ENCODE measurements at places on chromosomes 1 and 21.
A peak's percentile ranks its signal among the peaks of the same experiment; 100 is the strongest.

GRCh38 chr1:180542113-180542837 is 16.5 kb upstream of the OVAAL start:
- DNase-seq = no peak

DNA sequence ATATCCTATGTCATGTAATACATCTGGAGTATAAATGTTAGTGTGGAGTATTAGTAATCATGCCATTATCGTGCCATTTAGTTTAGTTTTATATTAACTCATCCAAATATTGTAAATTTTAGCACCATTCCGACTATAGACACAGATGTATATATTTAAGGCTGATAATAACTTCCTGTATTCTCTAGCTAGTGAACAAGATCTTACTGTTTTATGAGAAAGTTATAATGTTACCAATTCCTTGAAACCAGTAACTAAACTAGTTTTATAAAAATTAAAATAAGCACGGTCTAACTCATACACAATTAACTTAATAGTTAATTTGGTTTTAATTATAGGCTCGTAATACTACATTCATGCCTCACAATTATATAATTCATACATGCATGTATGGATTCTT is 808.6 kb downstream of the USP25 start:
- no peak for DNase-seq

DNA sequence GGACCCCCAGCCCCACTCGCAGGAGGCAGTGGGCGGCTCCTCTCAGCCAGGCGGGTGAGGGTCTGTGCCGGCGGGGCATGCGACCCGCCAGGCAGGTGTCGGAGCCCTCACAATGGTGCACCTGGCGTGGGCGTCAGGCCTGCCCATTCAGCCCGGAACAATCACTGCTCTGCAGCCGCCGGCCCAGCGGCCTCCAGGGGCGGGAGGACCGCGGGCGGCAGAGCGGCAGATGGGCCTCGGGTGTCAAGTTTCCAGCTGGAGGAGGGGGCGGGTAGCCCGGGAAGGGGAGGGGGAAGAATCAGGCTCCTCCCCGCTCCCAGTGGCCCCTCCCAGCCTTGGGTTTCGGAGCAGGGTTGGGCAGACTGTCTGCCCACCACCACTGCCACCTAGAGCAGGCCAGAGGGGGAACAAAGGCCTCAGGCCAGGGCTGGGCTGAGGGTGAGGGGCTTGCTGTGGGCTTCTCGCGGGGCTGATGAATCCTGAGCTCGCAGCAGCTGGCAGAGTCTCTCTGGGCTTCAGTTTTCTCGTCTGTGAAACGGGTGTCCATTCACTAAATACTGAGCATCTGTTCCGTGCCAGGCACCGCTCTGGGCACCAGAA is 39.5 kb upstream of the CASZ1 start:
- peak; percentile 18 for DNase-seq

GRCh38 chr1:222924136-222924706 is 109.4 kb downstream of the DISP1 start:
- DNase-seq = no peak

- DNase-seq = no peak
Measured at GRCh38 chr1:1994536-1994935, 9.1 kb downstream of the CFAP74 start.

- DNase-seq = no peak
Measured at GRCh38 chr1:63642901-63643300, 49.7 kb downstream of the PGM1 start.

GRCh38 chr1:99644279-99645004 is 1.5 kb upstream of the PALMD start:
- no peak for DNase-seq

DNA sequence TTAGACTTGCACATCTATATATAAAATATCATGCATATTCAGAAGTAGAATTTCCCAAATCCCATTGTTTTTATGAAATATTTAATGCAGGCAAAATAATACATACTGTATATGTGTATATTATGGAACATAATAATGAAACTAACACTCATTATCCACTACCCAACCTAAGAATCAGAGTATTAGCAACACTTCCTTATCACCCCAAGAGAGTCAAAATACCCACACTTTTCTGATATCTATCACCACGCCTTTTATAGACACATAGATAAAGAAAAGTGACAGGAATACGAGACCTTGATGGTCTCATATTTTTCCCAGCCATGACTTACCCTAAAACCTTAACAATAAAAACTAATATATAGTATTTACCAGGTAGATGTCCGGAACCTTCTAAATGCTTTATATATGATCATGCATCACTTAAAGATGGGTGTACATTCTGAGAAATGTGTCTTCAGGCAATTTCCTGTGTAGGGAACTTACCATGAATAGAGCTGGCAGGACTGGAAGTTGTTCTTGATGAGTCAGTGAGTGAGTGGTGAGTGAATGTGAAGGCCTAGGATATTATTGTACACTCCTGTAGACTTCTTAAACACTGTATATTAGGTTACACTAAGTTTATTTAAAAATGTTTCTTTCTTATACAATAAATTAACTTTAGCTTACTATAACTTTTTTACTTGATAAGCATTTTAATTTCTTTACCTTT is 45.5 kb downstream of the TNFSF4 start:
- DNase-seq = no peak

DNA sequence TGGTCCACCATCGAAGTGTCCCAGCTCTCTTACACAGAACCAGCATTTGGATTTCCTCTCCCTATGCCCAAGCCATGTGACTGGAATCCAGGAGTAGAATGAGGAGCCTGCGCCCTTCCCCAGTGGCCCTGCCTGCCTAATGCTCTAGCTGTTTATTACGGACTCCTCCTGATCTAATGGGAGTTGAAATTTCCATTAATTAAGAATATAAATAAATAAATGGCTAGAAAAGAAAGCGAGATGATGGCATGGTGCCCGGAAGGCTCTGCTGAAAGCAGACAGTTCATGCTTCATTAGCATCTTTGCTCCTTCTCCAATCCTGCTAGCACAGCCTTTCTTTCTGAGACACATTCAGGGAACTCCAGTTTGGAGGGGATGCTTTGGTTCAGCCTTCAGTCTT is 216.2 kb downstream of the SEC16B start:
- no peak for DNase-seq

- no peak for DNase-seq
Measured at GRCh38 chr1:78519446-78519845, 28.7 kb downstream of the PTGFR start.
